ENCODE measurements at places on chromosomes 12 and 14. TPM values are rescaled to one million over a fixed set of nuclear protein-coding genes. Genes with fewer than 3 reads are reported as not detected.

- DNase-seq, result no peak
Measured at GRCh38 chr14:51006781-51007211, 62.5 kb upstream of the PYGL start.

DNA sequence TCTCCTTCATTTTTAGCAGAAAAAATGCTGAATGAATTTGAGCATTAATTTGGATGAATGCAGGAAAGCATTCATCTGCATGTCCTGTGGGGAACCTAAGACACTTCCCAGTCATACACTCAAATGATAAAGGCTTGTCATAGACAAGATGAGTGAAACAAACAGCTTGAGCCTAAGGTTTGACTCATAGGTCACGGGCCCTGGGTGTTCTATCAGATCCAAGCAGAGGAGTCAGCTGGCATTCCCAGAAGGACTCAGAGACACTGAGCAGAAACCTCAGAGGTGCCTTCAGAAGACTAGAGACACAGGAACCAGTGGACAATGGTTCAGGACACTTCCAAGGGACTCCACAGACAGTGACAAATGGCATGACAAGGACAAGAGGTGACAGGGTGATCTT is 183.9 kb downstream of the NTF3 start:
- no peak for DNase-seq

- no peak for DNase-seq
Measured at GRCh38 chr12:232731-233614, 19.0 kb upstream of the SLC6A12 start.

DNA sequence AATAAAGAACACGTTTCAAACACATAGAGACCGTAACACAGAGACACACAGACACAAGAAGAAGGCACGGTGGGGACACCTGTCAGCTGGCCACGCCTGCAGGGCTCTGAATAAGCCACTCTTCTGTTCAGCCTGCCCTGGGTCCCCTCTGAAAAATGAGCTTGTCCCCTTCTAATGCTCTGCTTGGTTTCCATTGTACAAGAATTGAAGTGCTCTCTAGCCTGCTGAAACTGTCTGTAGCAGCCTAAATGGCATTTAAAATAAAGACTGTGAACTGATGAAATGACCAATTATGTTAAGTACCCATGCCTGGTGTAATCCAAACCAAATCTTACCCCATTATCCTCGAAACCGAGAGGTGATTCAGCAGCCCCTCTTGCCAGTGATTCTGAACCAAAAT is 139.8 kb downstream of the FOXN3 start:
- DNase-seq, result no peak

PLCZ1 gene
- not detected for total RNA-seq

- DNase-seq, result no peak
Measured at GRCh38 chr12:96698521-96698920, 208.5 kb upstream of the NEDD1 start.

GLIPR1L1 gene
- total RNA-seq, result not detected

PIP4P1 gene
- 42.9 TPM for total RNA-seq

- DNase-seq, result no peak
Measured at GRCh38 chr14:60738843-60739508, 4.4 kb downstream of the MNAT1 start.

DNA sequence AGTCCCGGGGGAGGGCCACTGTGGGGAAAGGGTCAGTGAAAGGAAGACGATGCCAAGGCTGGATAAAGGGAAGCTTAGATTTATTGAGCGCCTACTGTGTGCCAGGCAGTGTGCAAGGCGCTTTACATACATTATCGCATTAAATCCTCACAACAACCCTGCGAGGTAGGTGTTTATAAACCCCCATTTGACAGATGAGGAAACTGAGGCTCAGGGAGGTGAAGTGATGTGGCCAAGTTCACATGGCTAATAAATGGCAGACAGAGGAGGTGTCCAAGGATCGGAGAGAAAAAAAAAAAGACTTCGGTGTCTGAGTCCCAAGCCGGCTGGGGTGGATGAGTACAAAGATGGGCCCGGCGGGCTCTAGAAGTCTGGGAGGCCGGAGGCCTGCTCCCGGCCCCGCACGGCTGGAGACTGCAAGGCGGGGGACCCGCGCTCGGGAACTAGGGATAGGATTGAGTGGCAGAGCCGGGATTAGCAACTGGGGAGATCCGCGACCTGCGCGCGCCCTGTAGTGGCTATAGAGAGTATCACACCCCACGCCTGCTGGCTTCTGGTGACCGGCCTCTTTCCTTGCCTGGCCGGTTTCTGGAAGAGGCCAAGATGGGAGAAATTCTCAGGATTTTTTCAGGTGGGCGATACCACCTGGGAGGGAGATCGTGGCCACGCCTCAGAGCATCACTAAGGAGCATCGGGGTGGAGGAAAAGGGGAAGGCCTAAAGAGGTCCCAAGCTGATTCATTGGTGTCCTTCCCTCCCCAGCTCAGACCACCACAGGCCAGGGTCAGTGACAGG is 3.9 kb downstream of the DDN start:
- peak; percentile 70 for DNase-seq

DNA sequence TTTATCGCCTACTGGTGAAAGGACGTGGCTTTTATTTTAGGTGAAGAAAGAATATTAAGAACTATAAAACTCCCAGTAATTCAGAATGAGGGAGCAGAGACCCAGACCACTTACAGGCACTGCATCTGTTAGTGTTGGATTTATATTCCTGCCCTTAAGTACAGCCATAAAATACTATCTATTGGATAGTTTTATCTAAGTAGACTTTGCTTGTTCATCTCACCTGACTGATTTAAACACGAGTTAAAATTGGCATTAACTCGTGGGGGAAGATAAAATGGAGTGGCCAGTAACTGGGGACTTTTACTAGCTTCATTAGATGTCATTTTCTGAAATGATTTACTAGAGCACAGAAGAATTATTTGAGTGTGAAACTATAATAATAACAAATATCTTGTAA is 1377.5 kb upstream of the TMEM132C start:
- no peak for DNase-seq

OR4L1 gene
- total RNA-seq, result not detected

DNA sequence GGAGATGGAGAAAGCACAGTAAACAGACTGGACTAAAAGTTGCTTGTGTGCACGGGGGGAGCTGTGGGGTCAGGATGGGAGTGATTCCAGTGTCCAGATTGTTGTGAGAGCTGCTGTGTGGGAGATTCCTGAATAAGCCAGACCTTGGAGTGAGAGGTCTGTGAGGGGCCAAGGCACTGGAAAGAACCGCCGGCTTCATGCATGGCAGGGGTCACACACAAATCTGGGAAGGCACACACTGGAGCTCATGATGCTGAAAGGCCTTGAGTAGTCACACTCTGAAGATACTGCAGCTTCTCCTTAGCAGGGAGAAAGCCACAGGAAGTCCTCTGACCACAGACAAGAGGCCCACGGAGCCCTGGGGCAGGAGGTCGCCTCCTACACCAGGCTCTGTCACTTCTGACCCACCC is 23.1 kb downstream of the ADCY6 start:
- no peak for DNase-seq

GRCh38 chr12:118850244-118850825 is 131.0 kb upstream of the SRRM4 start:
- peak; percentile 16 for DNase-seq

ANKS1B gene
- 4.1 TPM for total RNA-seq

PLA2G1B gene
- not detected for total RNA-seq

AKAP3 gene
- 3.4 TPM for total RNA-seq

CMTM5 gene
- total RNA-seq, result not detected

DNA sequence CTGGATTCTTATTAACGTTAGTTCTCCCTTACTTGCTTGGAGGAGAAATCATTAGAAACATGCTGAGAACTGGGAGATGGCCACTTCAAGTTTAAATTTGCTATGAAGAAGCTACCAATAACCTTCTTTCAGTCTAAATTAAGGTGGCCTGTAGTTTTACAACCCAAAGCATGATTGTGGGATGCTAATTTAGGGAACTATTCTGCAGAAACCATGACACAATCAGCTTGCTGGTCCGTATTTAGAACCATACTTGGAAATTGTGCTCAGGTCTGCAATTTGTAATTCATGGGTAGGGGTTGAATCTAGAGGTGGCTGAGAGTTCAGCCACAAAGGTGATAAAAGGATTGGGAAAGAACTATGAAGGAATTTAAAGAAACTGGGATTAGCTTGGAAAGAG is 405.7 kb downstream of the RAD51B start:
- DNase-seq, result no peak

- no peak for DNase-seq
Measured at GRCh38 chr12:113875691-113876090, 90.4 kb downstream of the RBM19 start.

KIF26A gene
- total RNA-seq, result 5.7 TPM

SLC10A1 gene
- total RNA-seq, result not detected

ENO2 gene
- 10.9 TPM for total RNA-seq

- no peak for DNase-seq
Measured at GRCh38 chr14:28661171-28661772, 105.3 kb upstream of the FOXG1 start.

POTEM gene
- total RNA-seq, result not detected

GRCh38 chr12:133233993-133234564 is 1.6 kb downstream of the ANHX start:
- DNase-seq, result no peak

DNA sequence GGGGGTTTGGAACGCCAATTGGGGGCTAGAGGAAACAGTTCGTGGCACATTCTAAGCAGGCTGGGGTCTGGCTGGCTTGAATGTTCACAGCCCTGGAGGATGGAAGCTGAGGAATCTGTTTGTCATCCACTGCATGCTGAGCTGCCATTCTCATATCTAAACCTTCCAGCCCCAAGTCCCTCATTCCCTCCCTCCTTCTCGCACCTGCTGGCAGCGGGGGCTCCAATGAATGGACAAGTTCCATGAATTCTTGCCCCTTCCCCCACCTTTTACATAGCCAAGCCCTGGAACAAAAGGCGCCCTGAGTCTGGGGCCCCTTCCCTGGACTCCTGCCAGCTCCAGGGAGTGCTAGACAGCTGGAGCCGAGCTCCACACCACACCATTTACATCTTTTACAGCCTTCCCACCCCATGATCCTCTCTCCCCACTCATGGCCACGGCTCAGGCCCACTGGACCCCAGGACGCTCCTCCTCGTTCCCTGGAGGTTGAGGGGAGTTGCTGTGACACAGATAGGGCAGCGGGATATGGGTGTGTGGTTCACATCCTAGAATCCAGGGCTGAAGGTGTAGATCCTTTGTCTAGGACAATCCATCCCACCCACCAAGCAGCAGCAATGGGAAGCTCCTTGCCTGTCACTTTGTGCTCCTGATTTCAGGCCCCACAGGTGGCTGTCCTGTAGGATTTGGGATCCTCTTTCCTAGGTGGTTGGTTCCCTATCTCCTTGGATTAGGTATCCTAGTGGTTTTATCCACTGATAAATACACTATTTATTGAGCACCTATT is 21.7 kb upstream of the VRTN start:
- no peak for DNase-seq

DNA sequence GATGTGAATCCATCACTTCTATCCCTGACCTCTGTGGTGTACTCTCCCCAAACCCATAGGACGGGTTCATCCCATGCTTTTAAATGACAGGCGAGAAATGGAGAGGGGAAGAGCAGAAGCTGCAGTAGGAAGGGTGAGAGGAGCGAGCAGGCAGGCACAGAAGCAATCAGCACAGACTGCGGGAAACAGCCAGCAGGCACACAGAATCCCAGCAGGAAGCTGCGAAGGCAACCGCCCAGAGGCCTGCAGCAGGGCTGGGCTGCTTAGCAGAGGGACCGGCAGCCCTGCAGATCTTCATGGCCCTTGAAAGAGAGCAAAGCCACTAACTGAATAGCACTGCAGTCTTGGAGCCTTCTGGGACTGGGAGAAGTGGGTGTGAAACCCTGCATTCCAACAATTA is 287.0 kb upstream of the FKBP4 start:
- DNase-seq, result no peak

- DNase-seq, result no peak
Measured at GRCh38 chr12:33438025-33438772, 1.4 kb downstream of the SYT10 start.

DNA sequence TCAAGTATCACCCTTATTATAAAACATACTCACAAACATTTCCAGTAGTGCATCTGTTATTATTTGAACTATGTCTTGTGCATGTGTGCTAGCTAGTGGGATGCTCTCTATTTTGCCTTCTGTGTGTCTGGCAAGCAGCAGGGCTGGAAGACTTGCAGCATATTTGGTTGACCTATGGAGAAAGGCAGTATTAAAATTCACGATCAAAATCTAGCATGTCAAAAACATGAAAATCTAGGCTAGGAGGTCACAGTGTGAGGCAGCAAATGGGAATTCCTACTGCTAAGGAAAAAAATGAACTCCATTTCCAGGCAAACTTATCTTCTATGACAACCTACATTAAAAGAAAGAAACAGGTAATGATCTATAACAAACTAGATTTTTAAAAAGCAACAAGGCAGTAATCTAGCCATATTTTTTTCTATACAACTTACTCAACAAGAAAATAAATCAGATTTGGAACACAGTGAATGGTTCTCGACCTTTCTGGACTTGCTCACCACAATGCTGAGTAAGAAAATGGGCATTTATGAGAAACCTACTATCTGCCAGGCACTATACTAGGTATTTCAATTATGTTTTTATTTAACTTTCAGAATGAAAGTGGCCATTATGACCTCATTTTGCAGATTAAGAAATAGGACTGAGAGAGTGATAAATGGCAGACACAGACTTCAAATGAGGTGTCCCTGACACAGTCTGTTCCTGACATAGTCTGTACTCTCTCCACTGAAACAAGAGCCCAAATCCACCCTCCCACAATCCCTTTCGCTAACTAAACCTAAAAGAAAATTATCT is 96.8 kb downstream of the TXNDC16 start:
- no peak for DNase-seq

DNA sequence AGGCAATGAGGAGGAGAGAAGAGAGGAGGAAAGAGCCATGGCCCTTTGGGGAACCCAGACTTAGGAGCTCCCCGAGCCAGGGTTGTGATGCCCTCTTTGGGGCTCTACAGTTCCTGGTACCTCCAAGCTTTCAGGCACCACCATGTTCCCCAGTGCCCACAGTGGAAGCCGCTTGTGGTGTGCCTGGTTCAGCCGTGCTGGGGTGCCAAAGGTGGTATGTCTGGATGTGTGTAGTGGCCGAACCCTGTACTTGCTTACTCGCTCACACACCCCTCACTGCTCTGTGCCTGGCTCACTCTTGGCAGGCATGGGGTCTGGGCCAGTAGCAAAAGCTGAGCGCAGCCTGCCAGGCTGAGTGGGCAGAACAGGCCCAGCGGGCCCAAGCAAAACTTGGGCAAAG is 210.7 kb downstream of the MON2 start:
- DNase-seq, result no peak

METTL3 gene
- 28.9 TPM for total RNA-seq

REP15 gene
- 59.1 TPM for total RNA-seq

PITPNM2 gene
- total RNA-seq, result 17.6 TPM

AJUBA gene
- 4.1 TPM for total RNA-seq

GRCh38 chr14:68160779-68161546 is 341.4 kb downstream of the RAD51B start:
- no peak for DNase-seq
